ENCODE measurements at places on chromosomes 16 and 17. TPM values are rescaled to one million over a fixed set of nuclear protein-coding genes. Genes with fewer than 3 reads are reported as not detected.

Gene LPO
- under 0.01 TPM for total RNA-seq

Gene CMTM2
- total RNA-seq = not detected

Gene HSPB9
- not detected for total RNA-seq

Gene CUEDC1
- total RNA-seq = 25.9 TPM

Gene PTX4
- total RNA-seq = not detected

Gene STAT5A
- 48.5 TPM for total RNA-seq

Gene TNFSF13
- total RNA-seq = 5.0 TPM

Gene ZFPM1
- 0.78 TPM for total RNA-seq

Gene RNU2-1
- not detected for total RNA-seq

Gene ALDOC
- 48.5 TPM for total RNA-seq

Gene MAPT
- total RNA-seq = 0.43 TPM

Gene DNAI2
- total RNA-seq = not detected

Gene ASGR1
- total RNA-seq = 0.65 TPM

Gene MYO15A
- total RNA-seq = 1.4 TPM

Gene CCL4
- total RNA-seq = not detected

Gene C1QTNF8
- 0.65 TPM for total RNA-seq

Gene LRRC37A3
- total RNA-seq = 12.5 TPM

Gene TP53TG3
- not detected for total RNA-seq

Gene CBX2
- 0.22 TPM for total RNA-seq

Gene FOXC2
- 2.7 TPM for total RNA-seq

Gene ZFHX3
- 17.0 TPM for total RNA-seq

Gene SLC52A1
- not detected for total RNA-seq

Gene ATP2C2
- not detected for total RNA-seq

Gene TEX14
- total RNA-seq = not detected

Gene VAT1L
- total RNA-seq = under 0.01 TPM

Gene NR1D1
- total RNA-seq = 4.0 TPM

Gene OR4D1
- total RNA-seq = not detected

Measured in articular chondrocyte of knee joint (primary cell).